ENCODE measurements at places on chromosomes 3 and 15.
A peak's percentile ranks its signal among the peaks of the same experiment; 100 is the strongest.

- DNase-seq = no peak
These were observed 497.0 kb upstream of the TBL1XR1 start for GRCh38 chr3:177694316-177694715.

DNA sequence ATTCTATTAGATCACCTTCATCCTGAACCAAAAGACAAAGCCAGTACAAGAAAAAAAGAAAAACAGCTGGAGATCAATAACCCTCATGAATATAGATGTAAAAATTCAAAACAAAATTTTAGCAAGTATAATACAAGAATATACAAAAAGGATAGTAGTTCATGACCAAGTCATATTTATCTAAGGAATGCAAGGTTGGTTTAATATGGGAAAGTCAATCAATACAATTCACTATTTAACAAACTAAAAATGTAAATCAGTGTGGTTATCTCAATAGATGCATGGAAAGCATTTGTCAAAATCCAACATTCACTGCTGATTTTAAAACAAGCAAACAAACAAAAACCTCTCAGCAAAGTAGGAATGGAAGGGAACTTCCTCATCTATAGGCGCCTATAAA is 11.0 kb upstream of the GPR27 start:
- DNase-seq = no peak

GRCh38 chr3:2334921-2335320 is 236.3 kb downstream of the CNTN4 start:
- DNase-seq = no peak

DNA sequence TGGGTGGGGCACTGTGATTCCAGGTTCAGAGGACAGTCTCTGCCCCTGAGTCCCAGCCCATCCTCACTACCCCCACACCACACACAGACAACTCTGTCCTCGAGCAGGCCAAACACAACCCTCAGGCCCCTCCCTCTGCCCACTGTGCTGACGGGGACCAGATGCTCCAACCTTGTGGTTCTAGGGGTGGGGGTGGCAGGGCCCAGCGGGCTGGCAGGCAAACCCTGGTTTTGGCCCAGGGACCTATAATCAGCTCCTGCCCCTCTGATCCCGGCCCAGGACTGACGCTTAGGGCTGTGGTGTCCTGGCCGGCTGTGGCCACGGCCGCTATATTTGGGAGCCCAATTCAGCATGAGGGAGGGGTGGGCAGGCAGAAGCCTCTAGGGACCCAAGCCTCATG is 5.0 kb upstream of the MYL3 start:
- DNase-seq = no peak

DNA sequence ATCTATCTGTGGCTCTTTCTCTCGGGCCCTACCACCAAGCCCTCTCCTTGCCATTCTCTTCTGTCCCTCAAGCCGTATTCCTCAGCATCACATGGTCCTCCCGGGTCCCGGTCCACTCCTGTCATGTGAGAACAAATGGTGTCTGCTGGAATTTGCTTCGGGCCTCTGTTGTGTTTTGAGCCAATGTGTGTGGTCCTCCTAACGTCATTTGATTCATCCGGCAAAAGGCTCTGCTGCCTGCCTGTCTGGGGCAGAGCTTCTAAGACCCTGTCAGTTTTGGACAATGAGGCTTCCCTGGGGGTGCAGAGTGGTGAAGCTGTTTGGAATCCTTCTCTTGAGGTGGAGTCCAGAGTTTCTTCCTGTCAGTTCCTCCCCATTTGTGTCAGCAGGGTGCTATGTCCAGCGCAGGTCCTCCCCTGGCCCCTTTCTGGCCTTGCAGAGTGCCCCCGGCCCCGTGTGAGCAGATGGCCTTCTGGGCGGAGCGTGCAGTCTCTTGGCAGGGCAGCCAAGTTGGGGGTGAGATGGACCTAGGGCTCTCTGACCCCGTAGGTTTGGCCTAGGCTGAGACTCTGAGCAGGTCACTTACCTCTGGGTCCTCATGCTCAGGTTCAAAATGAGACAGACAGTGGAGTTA is 93.6 kb downstream of the APBA2 start:
- no peak for DNase-seq

GRCh38 chr3:15295506-15295905 is 36.9 kb downstream of the SH3BP5 start:
- no peak for DNase-seq

- no peak for DNase-seq
These were observed 194.4 kb upstream of the GBE1 start for GRCh38 chr3:81955878-81956277.

- no peak for DNase-seq
These were observed 53.2 kb upstream of the RBSN start for GRCh38 chr3:15152184-15152583.

- no peak for DNase-seq
These were observed 311.6 kb upstream of the RASGRP1 start for GRCh38 chr15:38876211-38876610.

GRCh38 chr3:139288266-139288821 is 55.5 kb upstream of the MRPS22 start:
- DNase-seq = no peak

- DNase-seq = no peak
These were observed 27.8 kb downstream of the STAC start for GRCh38 chr3:36408146-36408545.

GRCh38 chr3:168116279-168116678 is 20.6 kb upstream of the GOLIM4 start:
- no peak for DNase-seq

GRCh38 chr3:121274411-121274810 is 271.4 kb downstream of the POLQ start:
- DNase-seq = no peak

- no peak for DNase-seq
These were observed 40.7 kb downstream of the DUT start for GRCh38 chr15:48371961-48372360.

- DNase-seq = no peak
These were observed 183.2 kb upstream of the NR2F2 start for GRCh38 chr15:96147267-96147666.

DNA sequence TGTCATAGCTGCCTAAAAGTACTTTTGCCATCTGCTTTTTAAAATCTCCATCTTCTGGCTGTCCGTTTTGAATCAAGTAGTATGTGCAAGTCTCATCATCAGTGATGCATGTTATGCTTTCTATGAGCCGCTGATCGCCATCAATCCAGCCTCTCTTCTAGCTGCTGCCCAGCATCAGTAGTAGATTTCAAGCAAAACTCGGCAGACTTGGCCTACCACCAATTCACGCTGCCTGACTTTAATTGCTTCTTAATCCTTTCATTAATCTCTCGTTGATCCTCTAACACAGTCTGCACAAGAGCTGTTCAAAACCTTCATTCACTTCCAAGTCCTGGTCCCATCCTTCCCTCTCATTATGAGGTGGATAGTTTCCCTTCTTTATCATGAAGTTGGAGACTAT is 104.9 kb downstream of the NSUN3 start:
- DNase-seq = no peak

- no peak for DNase-seq
These were observed 540.8 kb upstream of the IL12A start for GRCh38 chr3:159447841-159448240.

GRCh38 chr15:52207191-52207590 is 16.0 kb upstream of the GNB5 start:
- DNase-seq = no peak

DNA sequence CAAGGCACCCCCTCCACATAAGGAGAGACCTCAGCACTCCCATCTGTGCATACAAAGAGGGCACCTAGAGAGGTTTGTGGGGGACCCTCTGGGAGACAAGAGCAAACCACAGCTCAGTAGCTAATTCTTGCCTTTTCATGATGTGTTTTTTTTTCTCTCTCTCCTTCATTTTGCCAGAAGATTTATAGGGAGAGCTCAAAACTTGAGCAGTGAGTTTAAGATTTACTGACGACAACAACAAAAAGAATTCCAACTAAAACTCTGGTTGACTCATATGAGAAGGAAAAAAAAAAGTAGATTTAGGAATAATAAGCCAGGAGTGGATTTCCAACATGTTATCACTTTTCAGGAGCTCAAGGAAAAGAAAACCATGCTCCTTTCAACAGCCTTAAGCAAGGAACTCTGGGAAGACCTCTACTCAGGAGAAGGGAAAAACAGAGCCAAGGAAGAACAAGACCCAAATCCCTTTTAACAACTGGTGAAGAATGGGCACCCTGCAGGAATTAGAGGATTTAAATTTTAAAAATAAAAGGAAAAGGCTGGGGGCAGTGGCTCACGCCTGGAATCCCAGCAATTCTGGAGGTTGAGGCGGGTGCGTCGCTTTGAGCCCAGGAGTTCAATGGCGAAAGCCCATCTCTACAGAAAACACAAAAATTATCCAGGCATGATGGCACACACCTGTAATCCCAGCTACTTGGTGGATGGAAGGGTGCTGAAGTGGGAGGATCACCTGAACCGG is 58.2 kb upstream of the RAD18 start:
- DNase-seq = no peak

- no peak for DNase-seq
These were observed 325.7 kb upstream of the RGMA start for GRCh38 chr15:93414576-93415231.

DNA sequence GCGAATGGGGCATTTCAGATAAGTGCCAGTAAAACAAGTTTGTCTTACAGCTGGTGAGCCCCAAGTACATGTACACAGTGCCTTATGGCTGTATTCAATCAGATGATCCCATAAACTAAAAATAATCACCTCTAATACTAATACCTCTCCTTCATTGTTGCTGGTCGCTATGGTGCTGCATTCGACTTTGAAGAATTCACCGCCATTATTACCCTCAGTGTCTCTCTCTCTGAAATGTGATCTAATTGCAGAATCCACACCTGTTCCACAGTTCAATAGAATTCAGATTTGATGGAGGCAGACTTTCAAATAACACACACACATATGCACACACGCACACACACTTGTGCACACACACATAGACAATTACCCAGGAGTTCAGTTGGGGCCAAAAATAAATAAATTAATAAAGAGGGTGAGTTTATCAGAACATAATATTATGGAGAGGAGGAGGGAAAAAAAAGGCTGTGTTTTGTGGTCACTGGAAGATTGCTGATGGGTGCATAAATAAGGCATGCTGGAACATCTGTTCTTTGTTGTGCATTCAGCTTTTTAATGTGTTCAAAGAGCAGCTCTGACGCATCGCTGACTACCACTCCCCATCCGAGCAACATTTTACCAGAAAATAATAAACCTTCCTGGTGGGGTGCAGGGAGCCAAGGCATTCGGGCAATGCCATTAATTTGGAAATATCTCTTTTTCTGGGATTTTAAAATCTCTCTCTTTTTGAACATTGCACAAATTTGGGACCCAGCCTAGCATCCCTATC is 235.7 kb downstream of the SATB1 start:
- DNase-seq = no peak

GRCh38 chr3:32428092-32429068 is 36.7 kb downstream of the CMTM7 start:
- DNase-seq = peak; percentile 36

Measured in T-helper 9 cell (primary cell).